Mesendoderm (in vitro differentiated cells): ENCODE measurements at places on chromosomes 7 and 10.

DNA sequence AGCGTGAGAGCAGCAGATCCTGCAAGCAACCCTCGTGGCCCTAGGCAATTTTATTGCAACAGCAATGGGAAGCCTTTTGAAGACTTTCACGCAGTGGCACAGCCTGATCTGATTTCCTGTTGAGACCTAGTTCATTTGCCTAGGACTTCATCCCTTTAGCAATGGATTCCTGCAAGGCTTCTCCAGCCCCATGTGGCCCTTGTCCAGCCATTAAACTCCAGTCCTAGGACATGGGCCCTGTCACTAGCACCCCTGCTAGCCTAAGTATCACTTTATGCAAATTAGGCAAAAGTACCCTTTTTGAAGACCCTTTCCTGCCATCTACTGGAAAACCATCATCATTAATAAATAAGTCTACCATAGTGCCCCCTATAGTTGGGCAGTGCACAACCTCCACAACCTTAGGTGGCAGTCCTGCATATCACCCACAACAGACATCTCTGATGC, 379.4 kb downstream of the GALNT17 start:
- peak; percentile 82 for DNase-seq

DNA sequence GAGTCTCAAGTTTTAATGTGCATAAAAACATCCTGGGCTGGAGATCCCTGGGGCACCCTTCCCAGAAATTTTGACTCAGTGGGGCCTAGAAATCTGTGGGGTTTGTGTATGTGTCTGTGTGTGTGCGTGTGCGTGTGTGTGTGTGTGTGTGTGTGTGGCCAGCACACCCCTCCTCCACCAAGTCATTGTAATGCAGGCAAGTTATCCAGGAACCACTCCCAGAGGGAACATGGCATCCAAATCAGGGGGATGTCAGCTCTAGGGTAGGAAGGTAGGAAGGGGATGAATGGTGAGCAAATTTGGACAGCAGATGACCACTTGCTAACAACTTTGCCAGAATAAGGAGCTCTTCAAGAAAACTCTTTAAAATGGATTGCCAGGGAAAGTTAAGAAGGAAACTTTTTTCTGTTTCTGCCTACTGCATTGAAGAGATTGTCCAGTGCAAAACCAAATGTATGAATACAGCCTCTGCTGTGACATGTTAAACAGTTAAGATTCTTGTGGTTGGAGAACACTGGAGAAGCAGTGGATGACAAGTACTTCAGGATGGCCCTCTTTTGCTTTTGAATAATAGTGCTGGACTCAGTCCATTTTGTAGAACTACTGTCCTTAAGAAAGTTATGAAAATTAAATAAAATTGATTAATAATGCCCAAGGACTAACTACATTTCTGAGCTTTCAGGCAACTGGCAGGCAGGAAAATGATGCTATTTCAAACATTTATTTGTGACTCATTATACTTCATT, 12.3 kb downstream of the STAMBPL1 start:
- no peak for DNase-seq

- no peak for DNase-seq
Measured at GRCh38 chr7:15977663-15978062, 291.2 kb upstream of the MEOX2 start.

DNA sequence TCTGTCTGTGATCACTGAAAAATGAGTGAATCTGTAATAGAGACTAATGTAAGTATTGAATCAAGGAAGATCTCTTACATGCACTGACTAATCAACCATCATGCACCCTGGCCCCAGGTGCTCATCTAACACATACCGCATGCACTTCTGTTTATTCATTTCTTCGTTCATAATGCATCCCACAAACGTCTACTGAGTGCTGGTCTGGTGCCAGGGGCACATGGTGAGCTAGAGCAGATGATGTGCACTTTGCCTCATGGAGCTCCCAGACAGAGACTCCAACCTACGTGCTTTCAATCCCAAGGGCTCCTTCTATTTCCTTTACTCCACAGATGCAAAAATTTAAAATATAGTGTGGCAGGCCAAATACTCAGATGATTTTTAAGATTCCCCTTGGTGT, 10.7 kb downstream of the C10orf90 start:
- no peak for DNase-seq

DNA sequence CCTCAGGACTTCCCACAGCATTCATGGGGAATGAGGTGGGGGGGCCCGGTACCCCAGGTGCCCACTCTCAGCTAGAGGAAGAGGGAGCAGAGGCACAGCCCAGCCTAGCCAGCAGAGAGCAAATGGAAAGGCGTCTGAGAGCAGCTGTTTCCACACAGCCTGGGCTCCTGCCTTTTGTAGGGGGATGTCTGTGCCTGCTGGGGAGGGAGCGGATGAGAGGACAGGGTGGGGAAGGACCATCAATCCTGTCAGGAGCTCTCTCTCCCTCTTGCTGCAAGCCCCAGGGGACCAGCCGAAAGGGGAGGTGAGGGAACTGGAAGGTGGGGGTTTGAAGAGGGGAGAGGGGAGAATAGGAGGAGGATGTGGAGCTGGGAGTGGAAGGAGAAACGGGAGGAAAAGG, at the start of gene PKD2L1:
TSS of gene PKD2L1 (minus strand) at position 150 of the 400 bp plus-strand sequence. CDS start at position 25, 125 bp downstream.
- DNase-seq = no peak

- no peak for DNase-seq
Measured at GRCh38 chr10:44799966-44800365, 111.2 kb upstream of the TMEM72 start.
